Activated naive CD4-positive, alpha-beta T cell treated with anti-CD3 and anti-CD28 coated beads for 36 hours (primary cell): ENCODE measurements at places on chromosomes 1 and 21.

DNA sequence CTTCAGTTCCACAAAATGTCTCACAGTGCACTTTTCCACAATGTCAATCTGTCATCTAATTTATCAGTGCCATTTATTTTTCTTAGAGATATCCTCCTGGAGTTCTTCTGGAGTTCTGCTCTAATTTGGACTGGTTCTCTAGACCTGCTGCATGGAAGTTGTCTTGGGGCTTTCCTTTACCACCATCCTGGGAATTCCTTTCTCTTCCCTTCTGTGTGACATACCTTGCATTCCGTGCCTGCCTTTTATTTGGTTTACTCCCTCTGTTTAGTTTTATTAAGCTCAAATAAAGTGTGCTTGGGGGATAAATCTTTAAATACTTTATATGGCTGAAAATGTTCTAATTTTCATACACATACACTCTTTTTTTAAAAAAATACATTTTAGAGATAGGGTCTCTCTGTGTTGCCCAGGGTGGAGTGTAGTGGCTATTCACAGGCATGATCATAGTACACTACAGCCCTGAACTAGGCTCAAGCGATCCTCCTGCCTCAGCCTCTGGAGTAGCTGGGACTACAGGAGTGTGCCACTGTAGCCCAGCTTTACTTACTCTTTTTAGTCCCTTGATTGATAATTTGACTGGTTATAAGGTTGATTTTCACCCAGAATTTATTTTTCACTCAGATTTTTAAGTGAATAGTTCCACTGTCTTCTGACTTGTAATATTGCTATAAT is 14.4 kb downstream of the MTF2 start:
- DNase-seq, result no peak
- H3K36me3 ChIP-seq, result peaks cover 15% of the 10 kb centered on the region
- H3K4me3 ChIP-seq, result no peak overlapping the region
- H3K27ac ChIP-seq, result no peak overlapping the region
- peaks cover 62% of the 10 kb centered on the region for H3K4me1 ChIP-seq

GRCh38 chr1:217921126-217921904 is 290.2 kb downstream of the SPATA17 start:
- peaks cover 17% of the 10 kb centered on the region for H3K27me3 ChIP-seq
- H3K27ac ChIP-seq, result no peak overlapping the region
- no peak overlapping the region for H3K4me3 ChIP-seq
- H3K36me3 ChIP-seq, result no peaks in the 10 kb centered on the region
- no peaks in the 10 kb centered on the region for H3K4me1 ChIP-seq

- H3K27me3 ChIP-seq, result no peaks in the 10 kb centered on the region
- no peaks in the 10 kb centered on the region for H3K36me3 ChIP-seq
- peaks cover 7% of the 10 kb centered on the region for H3K4me1 ChIP-seq
- no peak overlapping the region for H3K4me3 ChIP-seq
- DNase-seq, result no peak
Measured at GRCh38 chr21:36639769-36640168, 59.1 kb upstream of the SIM2 start.

- H3K27ac ChIP-seq, result no peak overlapping the region
- DNase-seq, result no peak
- no peaks in the 10 kb centered on the region for H3K4me1 ChIP-seq
- H3K27me3 ChIP-seq, result peaks cover 2% of the 10 kb centered on the region
- no peaks in the 10 kb centered on the region for H3K36me3 ChIP-seq
- H3K4me3 ChIP-seq, result no peak overlapping the region
Measured at GRCh38 chr1:177274687-177275211, 104.0 kb downstream of the BRINP2 start.

DNA sequence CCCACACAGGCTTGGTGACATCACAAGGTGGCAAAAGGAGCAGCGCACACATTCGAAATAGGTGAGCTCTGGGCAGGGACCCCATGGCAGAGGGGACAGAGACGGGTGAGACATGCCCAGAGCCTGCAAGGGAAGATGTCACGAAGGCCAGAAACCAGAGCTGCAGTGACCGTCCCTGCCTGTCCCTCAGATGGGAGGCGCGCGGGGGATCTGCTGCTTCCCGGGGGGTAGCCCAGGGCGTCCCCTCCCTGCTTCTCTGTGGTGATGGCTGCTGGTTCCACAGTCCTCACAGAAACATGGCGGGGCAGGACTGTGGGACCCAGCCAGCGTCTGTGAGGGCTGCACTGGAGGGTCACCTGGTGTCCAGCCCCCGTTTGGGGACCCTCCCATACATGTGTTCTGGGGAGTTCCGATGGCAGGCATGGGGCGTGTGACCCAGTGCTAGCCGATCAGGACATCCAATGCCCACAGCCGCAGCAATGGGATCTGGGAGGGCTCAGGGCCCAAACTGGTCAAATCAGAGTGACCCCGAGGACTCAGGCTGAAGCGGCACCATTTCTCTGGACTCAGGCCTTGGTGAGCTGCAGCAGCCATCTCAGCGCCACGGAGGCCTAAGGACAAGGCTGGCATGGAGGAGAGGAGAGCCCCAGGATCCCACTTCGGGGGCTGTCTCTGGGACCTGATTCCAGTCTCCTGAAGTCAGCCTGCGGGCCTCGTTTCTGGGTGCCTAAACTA is 20.7 kb upstream of the SPSB1 start:
- H3K27ac ChIP-seq, result no peak overlapping the region
- no peaks in the 10 kb centered on the region for H3K36me3 ChIP-seq
- H3K4me3 ChIP-seq, result no peak overlapping the region
- no peak for DNase-seq

- H3K4me1 ChIP-seq, result peaks cover 26% of the 10 kb centered on the region
- DNase-seq, result no peak
- H3K27me3 ChIP-seq, result no peaks in the 10 kb centered on the region
- no peak overlapping the region for H3K27ac ChIP-seq
- peaks cover 20% of the 10 kb centered on the region for H3K36me3 ChIP-seq
Measured at GRCh38 chr1:214290424-214291037, 9.6 kb downstream of the SMYD2 start.

DNA sequence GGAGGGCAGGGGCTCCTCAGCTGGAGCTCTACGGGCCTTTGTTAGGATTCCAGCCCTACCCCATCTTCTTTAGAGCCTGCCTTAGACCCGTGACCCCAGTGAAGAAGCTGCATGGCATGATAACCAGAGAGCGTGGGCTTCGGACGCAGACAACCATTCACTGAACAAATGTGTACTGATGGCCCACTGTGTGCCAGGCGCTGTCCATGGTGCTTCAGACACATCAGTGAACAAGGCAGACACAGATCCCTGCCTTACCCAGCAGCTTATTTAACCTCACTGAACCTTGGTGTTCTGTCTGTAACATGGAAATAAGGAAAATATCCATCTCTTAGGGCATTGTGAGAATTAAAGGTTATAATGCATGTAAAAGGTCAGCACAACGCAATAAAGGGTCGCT is 9.5 kb downstream of the CHIT1 start:
- H3K4me3 ChIP-seq, result no peak overlapping the region
- H3K36me3 ChIP-seq, result no peaks in the 10 kb centered on the region
- no peaks in the 10 kb centered on the region for H3K4me1 ChIP-seq
- DNase-seq, result peak; percentile 12

GRCh38 chr1:94851571-94851970 is 31.4 kb downstream of the SLC44A3 start:
- H3K27ac ChIP-seq, result no peak overlapping the region
- H3K4me3 ChIP-seq, result no peak overlapping the region
- no peak for DNase-seq
- H3K27me3 ChIP-seq, result no peaks in the 10 kb centered on the region

GRCh38 chr1:244449936-244450508 is 1.7 kb downstream of the ADSS2 start:
- peak overlapping the region; percentile 99 for H3K27ac ChIP-seq
- H3K36me3 ChIP-seq, result peaks cover 25% of the 10 kb centered on the region
- peaks cover 57% of the 10 kb centered on the region for H3K4me1 ChIP-seq
- H3K4me3 ChIP-seq, result peak overlapping the region; percentile 97
- no peak for DNase-seq
- no peaks in the 10 kb centered on the region for H3K27me3 ChIP-seq

DNA sequence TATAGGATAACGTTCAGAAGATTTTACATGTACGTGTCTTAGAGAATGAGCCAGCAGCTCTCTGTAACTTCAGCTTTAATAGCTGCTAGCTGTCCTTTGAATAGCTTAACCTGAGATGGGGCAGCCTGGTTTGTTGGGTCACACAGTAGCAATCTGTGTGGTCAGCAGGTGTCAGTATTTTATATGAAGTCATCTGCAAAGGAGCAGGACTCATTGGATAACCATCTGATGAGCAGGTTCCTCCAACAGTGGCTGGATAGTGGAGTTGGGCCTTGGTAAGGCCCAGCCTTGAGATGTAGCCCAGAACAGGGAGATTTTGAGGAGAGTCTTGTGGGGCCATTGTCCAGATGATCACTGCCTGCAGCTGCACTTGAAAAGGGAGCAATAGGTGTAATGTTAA is 6.4 kb downstream of the GSTM5 start:
- H3K4me1 ChIP-seq, result no peaks in the 10 kb centered on the region
- no peak overlapping the region for H3K4me3 ChIP-seq
- H3K27ac ChIP-seq, result no peak overlapping the region
- H3K36me3 ChIP-seq, result no peaks in the 10 kb centered on the region
- no peak for DNase-seq

GRCh38 chr1:174408146-174408545 is 39.6 kb upstream of the GPR52 start:
- H3K4me3 ChIP-seq, result no peak overlapping the region
- peaks cover 8% of the 10 kb centered on the region for H3K4me1 ChIP-seq
- H3K27me3 ChIP-seq, result no peaks in the 10 kb centered on the region
- H3K27ac ChIP-seq, result no peak overlapping the region
- H3K36me3 ChIP-seq, result peaks cover 7% of the 10 kb centered on the region

- peaks cover 46% of the 10 kb centered on the region for H3K27me3 ChIP-seq
- H3K27ac ChIP-seq, result no peak overlapping the region
- H3K36me3 ChIP-seq, result no peaks in the 10 kb centered on the region
- no peak overlapping the region for H3K4me3 ChIP-seq
- peak; percentile 3 for DNase-seq
- peaks cover 4% of the 10 kb centered on the region for H3K4me1 ChIP-seq
Measured at GRCh38 chr1:910311-910880, 13.3 kb upstream of the SAMD11 start.

DNA sequence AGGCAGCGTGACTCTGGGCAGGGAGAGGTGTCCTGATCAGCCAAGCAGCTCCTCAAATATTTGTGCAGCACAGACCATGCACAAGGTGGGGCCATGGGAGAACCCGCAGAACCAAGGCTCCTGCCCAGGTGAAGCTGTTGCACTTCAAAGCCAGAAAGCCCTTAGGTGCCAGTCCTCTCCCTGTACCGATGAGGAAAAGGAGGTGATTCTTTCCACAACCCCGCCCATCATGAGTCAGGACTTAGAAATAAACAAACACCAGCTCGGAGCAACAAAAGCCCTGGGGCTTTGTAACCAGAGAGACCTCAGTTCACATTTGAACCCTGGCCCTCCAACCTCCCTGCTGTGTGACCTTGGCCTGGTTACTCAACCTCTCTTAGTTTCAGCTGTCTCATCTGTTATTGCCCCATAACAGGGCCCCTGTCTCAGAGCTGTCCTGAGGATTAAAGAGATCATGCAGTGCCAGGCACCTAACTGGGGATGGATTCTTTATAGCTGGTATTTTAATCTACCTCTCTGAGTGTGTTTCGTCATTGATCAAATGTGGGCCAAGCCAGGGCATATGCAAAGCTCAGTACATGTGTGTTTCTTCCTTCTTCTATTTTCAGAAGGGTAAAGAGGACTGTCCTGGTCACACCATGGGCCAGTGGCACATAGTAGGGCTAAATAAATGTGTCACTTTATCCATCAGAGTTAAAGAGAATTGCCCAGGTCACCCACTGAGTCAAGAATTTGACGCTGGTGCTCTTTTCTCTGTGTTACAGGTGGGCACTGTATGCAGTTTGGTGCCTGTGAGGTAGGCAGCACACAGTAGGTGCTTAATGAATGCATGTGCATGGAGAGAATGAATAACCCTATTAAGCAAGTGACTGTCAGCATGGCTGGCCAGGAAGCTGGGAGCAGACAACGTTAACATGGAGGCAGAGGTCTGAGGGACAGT is 1.4 kb downstream of the LDLRAD1 start:
- H3K27me3 ChIP-seq, result peaks cover 3% of the 10 kb centered on the region
- no peak overlapping the region for H3K4me3 ChIP-seq
- no peaks in the 10 kb centered on the region for H3K36me3 ChIP-seq
- H3K4me1 ChIP-seq, result no peaks in the 10 kb centered on the region
- no peak overlapping the region for H3K27ac ChIP-seq

GRCh38 chr1:210328746-210329503 is at the start of gene HHAT:
Gene HHAT, plus strand, starts transcription at chr1:210328902. Its CDS starts 20,074 bp downstream, at chr1:210348976.
- peak within 1 kb of the TSS; percentile 93 for H3K4me3 ChIP-seq
- H3K27ac ChIP-seq, result peak within 1 kb of the TSS; percentile 95
- peaks cover 2% of the 10 kb centered on the region for H3K36me3 ChIP-seq
- peaks cover 4% of the 10 kb centered on the region for H3K27me3 ChIP-seq

DNA sequence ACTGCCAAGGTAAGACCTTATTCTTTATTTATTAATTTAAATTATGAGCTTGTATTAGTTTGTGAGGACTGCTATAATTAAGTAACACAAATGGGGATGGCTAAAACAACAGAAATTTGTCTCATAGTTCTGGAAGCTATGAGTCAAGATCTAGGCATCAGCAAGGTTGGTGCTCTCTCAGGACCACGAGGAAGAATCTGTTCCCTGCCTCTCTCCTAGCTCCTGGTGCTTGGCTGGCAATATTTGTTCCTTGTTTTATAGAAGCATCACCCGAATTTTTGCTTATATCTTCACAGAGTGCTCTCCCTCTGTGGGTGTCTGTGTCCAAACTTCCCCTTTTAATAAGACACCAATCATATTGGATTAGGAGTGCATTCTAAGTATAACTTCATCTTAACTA is 41.4 kb upstream of the CCDC190 start:
- DNase-seq, result no peak
- H3K27ac ChIP-seq, result no peak overlapping the region
- no peaks in the 10 kb centered on the region for H3K27me3 ChIP-seq
- H3K4me1 ChIP-seq, result no peaks in the 10 kb centered on the region

DNA sequence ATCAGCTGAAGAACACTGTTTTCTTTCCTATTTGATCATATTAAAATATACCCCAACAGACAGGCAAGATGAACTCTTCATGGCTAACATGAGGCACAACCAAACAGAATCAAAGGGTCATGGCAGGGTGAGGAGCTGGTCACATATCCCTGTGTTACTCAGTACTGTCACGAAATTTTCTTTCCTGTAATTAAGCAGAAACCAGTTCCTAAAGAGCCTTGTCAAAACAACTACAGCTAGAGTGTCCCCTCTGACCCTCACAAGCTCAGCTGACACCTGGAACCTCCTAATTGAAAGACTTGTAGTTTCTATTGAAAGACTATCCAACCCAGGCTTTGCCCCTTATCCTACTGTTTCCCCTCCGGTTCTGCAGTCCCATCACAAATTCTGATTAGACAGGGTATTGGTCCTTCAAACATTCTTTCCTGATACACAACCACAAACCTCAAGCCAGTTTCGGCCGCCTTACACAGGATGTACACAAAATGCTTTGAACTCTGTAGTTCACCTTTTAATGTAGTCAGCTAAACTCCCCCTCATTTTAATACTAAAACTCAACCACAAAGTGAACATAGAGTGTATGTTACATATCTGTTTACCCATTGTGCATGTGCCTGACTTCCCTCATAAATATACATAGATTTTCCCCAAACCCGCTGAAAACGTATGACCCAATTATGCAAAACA is 651.9 kb downstream of the MRPL39 start:
- H3K4me3 ChIP-seq, result no peak overlapping the region
- H3K27ac ChIP-seq, result peak overlapping the region; percentile 54
- no peaks in the 10 kb centered on the region for H3K36me3 ChIP-seq
- H3K27me3 ChIP-seq, result no peaks in the 10 kb centered on the region
- H3K4me1 ChIP-seq, result no peaks in the 10 kb centered on the region
